ENCODE measurements at places on chromosomes 11 and 22.

- no peak for DNase-seq
Observed at GRCh38 chr11:62514151-62514550, 32.5 kb downstream of the AHNAK start.

DNA sequence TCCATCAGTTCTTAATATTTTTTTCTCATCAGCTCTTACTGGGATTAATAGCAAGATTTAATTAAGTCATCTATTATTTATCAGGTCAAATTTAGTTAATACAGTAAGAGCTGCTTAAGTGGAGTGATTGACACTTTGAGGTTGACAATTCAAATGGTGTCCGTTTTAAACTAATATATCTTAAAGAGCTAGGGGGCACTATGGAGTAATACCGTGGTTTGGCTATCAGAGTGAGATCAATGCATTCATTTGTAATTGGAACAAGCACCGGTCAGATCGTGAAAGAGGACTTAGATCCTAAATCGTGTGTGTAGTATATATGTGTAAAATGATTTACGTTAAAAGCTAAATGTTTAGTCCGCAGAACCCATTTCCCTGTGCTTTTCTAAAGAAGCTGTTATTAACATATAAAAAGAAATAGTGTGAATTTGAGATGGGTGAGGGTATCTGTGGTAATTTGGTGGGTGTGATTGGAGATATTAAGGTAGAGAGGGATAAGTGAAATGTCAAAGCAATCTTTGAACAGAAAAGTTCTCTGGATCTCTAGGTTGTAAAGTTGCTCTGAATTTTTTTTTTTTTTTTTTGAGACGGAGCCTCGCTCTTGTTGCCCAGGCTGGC, 2.3 kb downstream of the SIK2 start:
- peak; percentile 57 for DNase-seq

DNA sequence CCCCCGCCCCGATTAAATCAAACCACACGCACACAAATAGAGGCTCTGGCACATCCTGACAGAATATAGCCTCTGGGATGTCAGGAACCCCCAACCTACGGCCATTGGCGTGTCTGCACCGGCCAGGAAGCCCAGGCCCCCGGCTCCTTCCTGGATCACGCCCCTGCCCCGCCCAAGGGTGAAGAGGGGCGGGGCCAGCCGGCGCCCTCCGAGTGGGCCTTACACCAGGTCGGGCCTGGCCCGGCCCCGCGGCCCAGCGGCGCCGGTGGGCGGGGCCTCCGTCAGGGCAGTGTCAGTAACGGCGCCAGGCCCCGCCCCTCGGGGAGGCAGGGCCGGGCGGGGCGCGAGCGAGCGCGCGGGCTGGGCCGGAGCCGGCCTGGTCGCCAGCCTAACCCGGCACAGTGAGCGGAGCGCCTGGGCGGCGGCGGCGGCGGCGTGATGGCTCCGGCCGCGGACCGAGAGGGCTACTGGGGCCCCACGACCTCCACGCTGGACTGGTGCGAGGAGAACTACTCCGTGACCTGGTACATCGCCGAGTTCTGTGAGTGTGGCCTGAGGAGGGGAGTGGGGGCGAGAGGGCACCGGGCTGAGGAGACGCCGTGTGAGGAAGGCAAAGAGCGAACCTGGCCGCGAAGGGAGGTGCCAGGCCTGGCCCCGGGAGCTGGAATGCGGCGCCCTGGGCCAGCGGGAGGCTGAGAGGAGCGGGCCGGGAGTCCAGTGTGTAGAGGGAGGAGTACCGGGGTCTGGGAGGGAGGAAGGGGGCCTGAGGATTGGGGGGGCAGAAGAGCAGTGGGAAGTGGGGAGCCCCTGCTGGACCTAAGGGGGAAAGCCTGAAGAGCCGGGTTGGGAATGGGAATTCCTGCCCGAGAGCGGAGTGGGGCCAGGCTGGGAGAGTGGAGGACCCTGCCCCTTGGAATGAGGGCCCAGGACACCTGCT, at the start of gene ACER3:
ACER3 (plus strand) TSS at position 380 of the 937 bp plus-strand sequence; CDS start at position 439, 59 bp downstream.
- peak; percentile 93 for DNase-seq

GRCh38 chr11:28110821-28111200, 2.6 kb downstream of the METTL15 start:
- peak; percentile 62 for DNase-seq

GRCh38 chr11:18468059-18468458, 12.4 kb downstream of the LDHAL6A start:
- no peak for DNase-seq

- DNase-seq, result no peak
Observed at GRCh38 chr11:120211522-120212258, 858 bp downstream of the OAF start.

GRCh38 chr11:68584991-68585524, 99.3 kb upstream of the GAL start:
- no peak for DNase-seq

GRCh38 chr11:98874050-98874449, 146.7 kb upstream of the CNTN5 start:
- DNase-seq, result no peak

GRCh38 chr11:101914341-101914737, 471 bp upstream of the CEP126 start:
- peak; percentile 92 for DNase-seq

DNA sequence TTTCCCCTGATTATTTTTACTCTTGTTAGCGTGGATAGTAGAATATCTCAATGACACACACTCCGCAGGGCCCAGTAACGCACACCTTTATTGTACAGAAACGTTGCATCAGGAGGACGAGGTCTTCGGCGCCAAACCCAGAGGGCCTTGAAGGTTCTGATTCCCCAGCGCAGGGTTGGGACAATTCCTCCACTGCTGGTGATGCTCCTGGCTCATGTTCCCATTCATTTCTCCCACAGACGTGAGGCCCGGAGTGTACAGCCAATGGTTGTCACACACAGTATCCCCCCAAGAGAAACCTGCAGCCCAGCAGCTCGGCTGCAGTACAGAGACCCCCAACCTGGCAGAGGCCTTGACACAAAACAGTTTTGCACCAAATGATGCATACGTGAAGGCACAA, 6.1 kb upstream of the ANO1 start:
- no peak for DNase-seq

DNA sequence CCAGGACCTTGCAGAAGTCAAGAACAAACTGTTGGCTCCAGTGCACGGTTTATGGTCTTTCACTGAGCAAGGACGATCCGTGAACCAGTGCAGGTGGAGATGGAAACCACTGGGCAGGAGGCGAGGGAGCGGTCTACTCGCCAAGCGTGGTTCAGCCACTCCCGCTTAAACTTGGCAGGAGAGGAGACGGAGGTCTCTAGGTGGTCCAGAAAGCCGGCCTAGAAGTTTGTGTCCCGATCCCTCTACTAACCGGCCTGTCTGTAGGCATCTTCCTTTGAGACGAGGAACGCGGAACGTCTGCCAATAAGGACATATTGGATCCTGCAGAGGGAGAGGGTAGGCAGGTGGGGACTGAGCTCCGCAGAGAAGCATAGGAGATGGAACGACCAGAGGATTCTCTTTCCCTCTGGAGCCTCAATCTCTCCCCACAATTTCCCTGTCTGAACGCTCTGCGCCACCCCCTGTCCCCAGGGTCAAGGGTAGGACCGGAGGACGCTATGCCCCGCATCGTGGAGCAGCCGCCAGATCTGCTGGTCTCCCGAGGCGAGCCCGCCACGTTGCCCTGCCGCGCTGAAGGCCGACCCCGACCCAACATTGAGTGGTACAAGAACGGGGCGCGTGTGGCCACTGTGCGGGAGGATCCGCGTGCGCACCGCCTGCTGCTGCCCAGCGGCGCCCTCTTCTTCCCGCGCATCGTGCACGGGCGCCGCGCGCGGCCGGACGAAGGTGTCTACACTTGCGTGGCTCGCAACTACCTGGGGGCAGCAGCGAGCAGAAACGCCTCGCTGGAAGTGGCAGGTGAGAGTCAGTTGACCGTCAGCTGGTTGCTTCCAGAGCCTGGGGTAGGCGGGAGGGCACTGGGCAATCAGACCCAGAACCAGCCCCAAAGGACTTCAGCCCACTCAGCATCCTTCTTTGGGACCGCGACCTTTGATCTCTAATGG, 3.4 kb downstream of the ROBO3 start:
- no peak for DNase-seq

DNA sequence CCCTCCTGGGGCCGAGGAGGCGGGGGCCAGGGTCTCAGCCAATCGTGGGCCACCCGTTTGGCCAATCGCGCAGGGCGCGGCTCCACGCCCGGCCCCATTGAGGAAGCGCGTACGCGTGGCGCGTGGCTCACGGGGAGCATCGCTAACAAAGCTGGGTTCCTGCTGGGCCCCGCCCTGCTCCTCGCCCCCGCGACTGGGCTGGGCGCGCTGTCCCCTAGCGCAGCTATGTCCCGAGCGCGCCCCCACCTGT, 614 bp upstream of the ASCL2 start:
- DNase-seq, result peak; percentile 50

DNA sequence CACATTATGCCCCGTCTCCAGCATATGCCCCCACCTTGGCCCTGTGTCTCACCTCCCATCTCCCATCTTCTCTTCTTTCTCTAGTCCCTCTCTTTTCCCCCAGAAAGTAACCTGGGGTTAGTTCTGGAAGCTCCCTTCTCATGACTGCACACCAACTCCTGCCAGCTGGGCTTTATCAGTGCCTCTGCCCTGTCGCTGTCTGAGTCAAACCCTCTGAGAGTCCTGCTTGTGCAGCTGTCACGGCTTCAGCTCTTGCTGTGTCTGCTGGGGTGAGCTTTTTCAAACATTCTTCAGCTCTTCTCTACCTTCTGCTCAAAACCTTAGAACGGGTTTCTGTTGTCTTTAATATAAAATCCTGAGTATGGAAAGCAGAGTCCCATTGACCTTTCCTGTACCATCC, 304.5 kb upstream of the B3GAT1 start:
- no peak for DNase-seq

DNA sequence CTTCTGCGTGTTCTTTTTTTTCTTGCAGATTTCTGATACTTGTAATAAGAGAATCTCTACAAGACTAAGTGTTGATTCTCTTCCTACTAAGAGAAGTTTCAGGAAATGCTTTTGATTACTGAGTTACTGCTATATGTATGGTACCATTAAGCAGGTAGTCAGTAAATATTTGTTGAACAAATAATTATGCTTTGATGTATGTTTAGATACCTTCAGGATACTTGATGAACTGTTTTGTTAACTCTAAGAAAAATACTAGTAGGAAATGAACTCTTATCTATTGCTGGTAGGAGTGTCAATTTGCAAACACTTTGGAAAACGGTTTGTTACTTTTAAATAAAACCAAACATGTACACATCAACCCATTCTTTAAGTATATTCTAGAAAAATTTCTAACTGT, 90.6 kb downstream of the TMEM135 start:
- no peak for DNase-seq

- DNase-seq, result no peak
Observed at GRCh38 chr22:50361688-50362087, 18.6 kb downstream of the PPP6R2 start.

- DNase-seq, result no peak
Observed at GRCh38 chr11:130403967-130404366, 24.4 kb downstream of the ADAMTS8 start.

GRCh38 chr11:55357560-55358184, 10.1 kb upstream of the OR4A15 start:
- no peak for DNase-seq

GRCh38 chr11:69352715-69353319, 58.9 kb downstream of the MYEOV start:
- no peak for DNase-seq

GRCh38 chr22:31923747-31924146, 20.6 kb upstream of the YWHAH start:
- no peak for DNase-seq

DNA sequence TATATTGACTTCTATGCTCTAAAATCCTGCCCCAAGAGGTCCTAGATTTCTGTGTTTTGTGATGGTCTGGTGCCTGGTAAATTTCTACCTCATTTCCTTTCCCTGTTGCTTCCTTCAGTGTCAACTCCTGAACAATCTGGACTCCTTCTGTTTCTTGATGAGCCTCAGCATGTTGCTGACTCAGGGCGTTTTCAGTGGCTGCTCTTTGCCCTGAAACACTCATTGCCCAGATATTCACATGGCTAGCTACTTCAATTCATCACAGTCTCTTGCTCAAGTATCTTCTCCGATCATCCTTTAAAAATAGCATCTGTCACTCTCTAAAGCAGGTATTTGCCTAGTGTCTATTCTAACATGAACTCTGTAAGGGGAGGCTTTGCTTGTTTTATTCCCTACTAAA, 526.3 kb upstream of the RAG2 start:
- DNase-seq, result no peak

- peak; percentile 55 for DNase-seq
Observed at GRCh38 chr22:31286360-31287255, 5.7 kb downstream of the PIK3IP1 start.

DNA sequence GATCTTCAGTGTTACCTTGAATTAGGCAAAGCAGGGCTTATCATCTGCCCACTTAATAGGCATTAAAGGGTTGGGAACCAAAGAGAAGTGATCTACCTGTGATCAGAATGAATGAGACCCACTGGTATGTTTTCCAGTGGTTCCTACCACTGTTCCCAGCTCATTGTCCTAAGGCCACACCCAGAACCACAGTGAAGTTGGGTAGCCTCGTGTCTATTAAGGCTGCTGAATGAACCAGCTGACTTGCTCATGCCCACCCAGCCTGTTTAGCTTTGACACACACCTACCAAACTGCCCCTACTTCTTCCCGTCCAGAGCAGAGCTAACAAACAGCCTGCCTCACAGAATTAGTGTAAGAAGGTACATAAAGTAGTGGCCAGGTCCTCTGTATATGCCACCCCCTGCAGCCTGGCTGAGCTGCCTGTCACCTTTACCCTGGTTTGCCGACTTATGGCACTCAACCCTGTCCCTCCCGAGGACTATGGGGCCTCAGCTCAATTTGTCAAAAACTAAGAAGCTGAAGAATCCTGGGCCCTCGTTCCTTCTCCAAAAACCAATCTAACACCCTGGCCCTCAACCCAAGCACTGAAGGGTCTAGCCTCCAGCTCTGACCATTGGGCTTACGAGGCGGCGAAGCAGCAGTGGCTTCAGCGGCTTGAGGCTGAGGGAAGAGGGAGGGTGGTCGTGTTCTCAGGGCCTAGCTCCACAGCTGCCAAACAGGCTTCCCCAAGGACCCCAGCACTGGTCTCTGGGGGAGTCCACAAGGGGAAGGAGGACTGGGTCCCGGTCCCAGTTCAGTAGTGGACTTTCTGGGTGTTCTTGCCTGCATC, 9.8 kb downstream of the UCP2 start:
- no peak for DNase-seq

DNA sequence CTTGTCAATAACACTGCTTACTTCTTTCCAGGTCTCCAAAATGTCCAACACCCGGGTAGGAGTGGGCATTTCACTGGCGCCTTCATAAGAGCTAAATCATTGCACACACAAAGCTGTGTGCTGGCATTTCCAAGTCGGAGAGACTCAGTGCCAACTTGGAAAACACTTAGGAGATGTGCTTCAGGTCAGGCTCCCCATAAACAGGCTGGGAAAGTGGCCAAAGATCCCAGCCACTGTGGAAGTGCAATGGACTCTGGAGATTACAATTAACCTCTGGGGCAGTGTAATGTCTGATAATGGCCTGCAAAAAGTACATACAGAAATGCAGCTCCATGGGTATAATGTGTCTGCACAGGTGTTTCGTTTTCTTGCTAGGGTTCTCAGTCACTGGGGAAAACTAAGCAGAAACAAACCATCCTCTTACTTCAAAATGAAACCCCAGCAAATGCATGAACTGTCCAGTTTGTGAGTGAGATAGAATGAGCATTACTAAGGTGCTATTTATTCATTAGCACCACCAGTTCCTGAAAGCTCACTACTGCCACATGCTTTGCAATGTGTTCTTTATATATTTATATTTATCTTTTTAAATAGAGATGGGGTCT, 79.0 kb downstream of the ABTB2 start:
- no peak for DNase-seq

All from muscle of leg (tissue), 16 donors.